Effector CD4-positive, alpha-beta T cell (primary cell): ENCODE measurements at places on chromosomes 2 and 18.

GRCh38 chr2:146982393-146982846 lies 862.4 kb upstream of the ACVR2A start:
- no peak for DNase-seq

DNA sequence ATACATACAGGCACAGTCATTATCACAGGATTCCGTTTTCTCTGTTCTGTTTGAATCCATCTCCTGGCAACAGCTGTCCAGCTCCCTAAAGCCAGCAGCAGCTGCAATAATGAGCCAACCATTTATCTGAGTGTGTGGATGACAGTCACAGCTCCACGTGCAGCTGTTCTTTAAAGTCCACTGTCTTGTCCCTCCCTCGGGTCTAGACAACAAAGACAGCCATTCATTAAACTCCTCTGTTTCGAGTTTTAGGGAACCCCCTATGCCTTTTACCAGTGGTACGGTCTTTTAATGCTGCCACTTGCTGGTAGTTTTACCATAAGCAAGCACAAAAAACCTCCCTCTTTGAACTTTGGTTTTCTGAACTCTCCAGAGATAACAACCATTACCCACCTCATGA lies 16.0 kb upstream of the MSGN1 start:
- DNase-seq, result no peak

DNA sequence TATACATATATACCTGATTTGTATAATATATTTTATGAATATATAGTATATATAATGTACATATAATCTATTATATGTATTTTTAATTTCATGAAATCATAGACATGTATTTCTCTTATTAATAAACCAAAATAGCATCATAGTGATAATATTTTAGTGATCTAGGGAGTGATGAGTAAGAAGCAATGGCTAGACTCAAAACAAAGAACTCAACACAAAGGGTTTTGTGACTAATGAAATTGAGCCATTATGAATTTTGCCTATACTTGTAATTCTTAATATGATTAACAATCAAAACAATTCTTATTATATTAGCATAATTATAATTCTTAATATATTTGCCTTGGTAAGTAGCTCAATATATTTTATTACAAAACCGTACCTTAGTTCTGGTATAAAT lies 1614.1 kb upstream of the TMEFF2 start:
- DNase-seq, result no peak

DNA sequence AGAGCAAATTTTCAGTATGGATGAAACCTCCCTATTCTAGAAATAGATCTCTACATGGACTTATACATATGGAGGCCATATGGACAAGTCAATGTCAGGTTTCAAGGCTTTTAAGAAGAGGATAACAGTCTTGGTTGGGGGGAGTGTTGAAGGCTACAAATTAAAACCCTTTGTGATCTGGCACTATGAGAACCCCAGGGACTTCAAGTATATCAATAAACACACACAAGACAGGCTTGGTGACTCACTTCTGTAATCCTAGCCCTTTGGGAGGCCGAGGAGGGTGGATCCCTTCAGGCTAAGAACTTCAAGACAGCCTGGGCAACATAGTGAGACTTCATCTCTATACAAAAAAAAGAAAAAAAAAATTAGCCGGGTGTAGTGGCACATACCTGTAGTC lies 127.2 kb upstream of the SP5 start:
- DNase-seq, result no peak

- no peak for DNase-seq
These were observed 46.3 kb downstream of the MAL start for GRCh38 chr2:95071856-95072255.
